CD4-positive, alpha-beta T cell treated with Interleukin-2 at 100 ng/mL for 4 hours (primary cell): ENCODE measurements at places on chromosomes 1 and 21.

- DNase-seq: peak; percentile 63
Measured at GRCh38 chr1:78619803-78620579, at the start of gene IFI44L. TSS of gene IFI44L (plus strand) at chr1:78620448. CDS start at chr1:78627916, 7,468 bp downstream.

DNA sequence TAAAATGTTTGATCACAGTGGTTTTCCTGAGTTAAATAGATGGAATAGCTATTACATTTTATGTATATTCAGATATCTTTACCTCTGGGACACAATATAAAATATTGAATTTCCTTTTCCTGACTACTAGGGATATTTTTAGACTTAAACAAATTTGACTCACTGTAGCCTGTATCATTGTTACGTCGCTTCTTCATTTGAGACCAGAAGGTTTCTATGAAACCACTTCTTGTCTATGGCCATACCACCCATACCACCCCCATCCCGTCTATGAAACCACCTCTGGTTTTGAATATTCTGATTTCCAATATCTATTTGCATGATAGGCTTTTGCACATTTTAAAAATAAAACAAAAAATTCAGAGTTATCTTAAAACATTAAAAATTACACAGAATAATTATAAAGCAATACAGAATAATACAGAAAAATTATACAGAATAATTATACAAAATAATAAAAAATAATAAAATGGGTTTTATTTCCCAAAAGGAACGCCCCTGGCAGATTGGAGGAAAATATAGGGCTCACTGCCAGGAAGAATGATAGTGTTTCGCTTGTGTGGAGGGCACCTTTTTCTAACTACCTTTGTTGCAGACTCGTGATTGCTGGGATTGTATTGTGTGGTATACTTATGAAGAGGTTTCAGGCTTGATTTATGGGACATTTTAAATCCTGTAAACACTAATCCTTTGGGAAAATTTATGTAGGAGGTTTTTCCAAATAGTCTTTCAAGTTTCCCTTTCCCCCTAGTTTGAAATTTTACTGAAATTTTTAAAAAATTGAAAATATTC lies 4.7 kb downstream of the SPEN start:
- no peak for DNase-seq

- DNase-seq: no peak
Measured at GRCh38 chr1:226985239-226985838, 45.2 kb downstream of the COQ8A start.

DNA sequence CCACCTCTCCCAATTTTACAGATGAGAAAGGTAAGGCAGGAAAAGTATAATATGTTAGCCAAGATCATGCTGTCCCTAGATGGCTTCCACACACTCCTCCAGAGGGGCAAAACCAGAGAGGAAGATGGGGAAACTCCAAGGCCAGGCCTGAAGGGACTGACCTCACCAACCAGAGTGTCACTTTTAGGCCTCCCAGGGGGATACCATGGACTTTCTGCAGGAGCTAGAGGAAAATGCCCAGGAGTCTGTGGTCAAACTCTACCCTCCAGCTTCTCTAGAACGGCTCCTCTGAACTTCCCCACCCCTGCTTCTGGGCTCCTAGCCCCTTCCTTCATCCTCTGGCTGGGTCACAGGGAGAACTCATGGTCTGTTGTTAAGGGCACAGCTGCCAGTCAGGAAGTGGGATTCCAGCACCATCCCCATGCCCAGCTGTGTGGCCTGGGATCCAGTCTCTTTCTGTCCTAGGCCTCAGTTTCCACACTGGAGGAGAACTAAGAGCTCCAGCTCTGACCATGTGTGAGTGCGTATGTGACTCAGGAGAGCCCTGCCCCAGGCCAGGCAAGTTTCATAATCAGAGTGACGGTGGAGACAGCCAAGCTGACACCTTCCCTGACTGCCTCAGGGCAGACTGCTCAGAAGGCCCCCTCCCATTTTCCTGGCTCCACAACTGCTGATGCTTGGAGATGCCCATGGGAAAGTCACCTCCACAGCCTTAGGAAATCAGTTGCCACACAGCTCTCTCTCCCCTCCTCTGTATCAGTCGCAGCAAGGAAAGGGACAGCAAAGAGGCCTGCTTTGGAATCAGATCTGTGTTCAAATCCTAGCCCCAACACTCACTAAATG lies 1.9 kb downstream of the IGSF8 start:
- DNase-seq: no peak

DNA sequence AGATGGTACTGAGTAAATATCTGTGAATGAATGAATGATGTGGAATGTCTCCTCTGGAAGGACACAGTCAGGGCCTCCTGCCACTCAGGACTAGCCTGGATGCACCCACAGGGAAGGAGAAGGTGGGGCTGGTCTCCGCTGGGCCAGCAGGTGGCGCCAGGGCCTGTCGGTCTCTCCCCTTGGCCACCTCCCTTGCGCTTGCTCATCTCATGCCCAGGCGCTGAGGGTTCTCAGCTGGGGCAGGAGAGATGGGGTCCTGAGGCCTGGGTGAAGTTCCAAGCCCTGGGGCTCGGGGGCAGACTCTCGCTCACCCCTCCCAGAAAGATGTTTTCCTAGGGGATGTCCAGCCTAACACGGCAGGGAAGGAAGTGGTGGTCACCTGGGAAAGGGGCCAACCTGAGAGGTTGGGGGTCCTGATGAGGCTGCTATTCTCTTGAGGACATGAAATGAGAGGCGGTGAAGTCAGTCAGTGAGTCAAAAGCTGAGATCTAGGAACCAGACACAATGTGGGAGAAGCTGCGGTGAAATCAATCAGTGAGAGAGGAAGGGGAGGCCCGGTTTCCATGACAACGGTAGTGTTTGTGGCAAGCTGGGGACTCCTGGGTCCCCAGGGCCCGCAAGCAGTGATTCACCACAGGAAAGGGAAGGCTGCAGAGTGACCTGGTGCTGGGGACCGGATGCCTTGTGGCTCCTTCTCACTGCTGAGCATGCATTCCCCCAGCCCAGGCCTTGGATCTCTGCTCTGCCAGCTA lies 14.6 kb upstream of the MEX3A start:
- peak; percentile 98 for DNase-seq

DNA sequence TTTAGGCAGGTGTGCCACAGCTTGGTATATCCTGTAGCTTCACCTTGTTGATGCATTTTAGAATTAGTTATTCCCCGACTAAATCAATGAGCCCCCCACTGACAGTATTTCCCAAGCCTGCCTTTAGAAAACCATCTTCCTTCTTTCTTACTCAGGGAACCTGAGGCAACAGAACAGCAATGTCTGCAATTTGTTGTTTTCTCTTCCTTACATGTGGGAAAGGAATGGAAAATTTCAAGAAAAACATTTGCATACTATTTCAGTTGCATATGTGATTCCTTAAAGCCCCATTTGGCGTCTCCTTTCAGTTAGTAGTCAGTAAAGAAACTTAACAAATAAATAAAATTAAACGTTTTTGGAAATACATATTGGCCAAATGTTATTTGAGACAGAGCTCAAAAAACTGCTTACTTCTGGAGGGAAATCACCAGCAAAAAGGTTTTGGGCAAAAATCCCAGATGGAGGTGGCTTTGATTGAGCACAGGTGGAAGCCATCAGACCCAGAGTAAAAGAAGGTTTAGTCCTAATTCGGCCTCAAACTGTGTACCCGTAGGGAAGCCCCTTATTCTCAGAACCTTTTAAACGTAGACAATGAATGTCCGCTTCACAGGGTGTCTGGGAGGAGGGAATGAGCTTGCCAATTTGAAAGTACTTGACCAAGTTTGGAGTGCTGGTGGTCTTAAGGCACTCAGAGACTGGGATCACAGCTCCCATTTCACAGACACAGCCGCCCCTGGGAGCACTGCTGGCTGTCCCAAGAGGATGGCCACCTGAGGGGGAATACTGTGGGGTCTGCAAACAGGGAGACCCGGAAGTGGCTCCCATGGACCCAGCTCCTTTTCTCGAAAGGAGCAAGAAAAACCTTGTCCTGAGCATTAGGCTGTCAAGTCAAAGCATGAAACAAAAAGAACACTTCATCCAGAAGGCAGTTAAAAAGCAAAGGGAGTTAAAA lies 9.4 kb downstream of the LHX4 start:
- DNase-seq: no peak

- no peak for DNase-seq
Measured at GRCh38 chr1:62882201-62883104, 98.5 kb downstream of the ATG4C start.

DNA sequence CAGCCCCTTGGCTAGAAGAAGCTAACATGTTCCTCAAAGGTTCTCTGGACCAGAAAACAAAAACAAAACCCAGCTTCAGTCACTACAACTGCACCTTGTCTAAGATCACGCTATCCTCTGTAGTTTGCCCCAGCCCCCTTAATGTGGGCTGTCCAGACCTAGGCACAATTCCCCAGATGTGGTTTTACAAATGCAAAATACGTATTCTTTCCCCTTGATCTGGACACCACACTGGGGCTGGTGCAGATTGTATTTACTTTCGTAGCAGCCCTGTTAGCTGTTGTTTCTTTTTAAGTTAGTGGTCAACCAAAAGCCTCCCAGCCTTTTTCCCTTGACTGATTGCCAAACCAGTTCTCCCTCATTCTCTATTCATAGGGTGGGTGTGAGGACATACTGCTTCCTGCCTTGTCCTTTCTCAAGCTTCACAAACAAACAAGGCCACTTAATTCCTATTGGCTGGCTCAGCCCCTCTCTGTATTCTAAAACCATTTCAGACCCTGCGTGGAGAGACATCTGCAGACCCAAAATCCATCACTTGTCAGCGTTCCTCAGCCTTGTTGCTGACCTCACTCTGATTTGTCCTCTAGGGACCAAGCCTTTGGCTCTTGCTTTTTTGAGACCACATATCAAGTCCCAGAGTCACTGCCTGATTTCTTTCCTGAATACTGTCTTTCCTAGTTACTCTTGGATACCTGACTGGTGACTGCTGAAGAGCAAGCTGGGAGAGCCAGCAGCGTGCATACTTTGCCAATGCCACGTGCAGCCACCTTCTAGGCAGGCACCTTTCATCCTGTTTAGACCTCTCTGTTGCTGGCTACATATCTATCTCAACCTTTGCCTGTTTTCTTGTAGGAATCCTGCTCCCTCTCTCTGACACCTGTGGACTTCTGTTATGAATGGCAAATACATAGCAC lies 96.4 kb upstream of the RAB3GAP2 start:
- DNase-seq: no peak

- DNase-seq: no peak
Measured at GRCh38 chr1:31575369-31576140, 760 bp upstream of the TINAGL1 start.
